ENCODE measurements at places on chromosomes 5 and 9. TPM values are rescaled to one million over a fixed set of nuclear protein-coding genes. Genes with fewer than 3 reads are reported as not detected.

GRCh38 chr5:124801551-124801950, 55.1 kb upstream of the ZNF608 start:
- DNase-seq: no peak

DNA sequence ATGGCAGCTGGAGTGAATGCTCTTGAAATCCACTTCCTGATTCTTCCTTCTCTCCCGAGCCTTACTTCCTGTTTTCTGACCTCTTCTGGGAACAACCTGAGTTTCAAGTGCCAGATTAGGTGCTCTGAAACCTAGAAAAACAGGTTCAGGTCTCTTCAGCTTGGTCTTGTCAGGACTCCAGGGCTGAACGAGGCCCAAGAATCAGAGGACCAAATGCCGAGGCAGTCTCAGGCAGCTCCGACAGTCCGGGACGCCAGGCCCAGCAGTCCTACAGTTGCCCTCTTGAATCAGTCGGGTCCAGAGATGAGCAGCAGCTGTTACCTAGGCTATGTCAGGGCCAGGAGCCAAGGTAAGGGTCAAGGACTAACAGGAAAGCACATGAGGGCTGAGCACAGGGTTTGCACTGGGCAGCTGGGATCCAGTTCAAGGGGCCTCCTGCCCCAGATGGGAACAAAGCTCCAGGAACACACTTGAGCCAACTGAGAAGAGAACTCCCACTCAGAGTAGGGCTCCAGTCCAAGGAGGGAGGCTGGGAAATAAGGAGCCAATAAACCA, 38.3 kb upstream of the ADRA1B start:
- no peak for DNase-seq

DNA sequence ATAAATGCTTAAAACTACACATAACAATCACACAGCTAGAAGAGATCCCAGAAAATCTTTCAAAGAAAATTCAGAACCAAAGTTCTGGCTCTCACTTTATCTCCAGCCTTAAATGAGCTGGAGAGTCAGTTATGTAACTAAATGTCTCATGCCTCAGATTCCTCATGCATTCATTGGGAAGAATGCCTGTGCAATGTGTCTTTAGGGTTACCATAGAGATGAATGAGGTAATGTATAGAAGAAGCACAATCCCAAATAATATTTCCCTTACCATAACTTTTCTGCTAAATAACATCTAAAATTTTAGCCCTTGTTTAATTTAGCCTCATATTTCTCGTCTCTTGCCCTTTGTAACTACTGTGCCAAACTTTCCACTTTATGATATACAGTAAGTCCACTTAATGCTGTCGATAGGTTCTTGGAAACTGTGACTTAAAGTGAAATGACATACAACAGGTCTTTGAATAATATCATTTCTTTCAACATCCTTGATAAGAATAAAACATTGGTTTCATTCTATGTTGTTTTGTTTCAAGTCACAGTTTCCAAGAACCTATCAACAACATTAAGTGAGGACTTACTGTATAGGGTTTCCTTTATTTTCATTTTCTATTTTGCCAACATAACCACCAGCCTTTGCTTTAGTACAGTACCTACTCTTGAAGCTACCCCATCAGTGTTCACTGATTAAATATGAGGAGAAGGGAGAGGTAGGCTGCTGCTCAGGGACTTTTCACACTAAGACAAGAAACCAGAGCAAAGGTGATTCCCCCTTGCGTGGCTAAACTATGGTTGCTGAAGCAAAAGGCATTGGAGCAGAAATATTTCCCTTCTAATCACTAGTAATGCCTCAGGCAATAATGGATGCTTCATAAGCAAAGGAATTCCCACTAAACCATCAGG, 295.7 kb upstream of the PTGER4 start:
- peak; percentile 87 for DNase-seq

GRCh38 chr5:56494300-56494731, 261.2 kb upstream of the ANKRD55 start:
- peak; percentile 65 for DNase-seq

PCDHGA8 gene
- 2.2 TPM for total RNA-seq

SEMA6A gene
- 0.36 TPM for total RNA-seq

DNA sequence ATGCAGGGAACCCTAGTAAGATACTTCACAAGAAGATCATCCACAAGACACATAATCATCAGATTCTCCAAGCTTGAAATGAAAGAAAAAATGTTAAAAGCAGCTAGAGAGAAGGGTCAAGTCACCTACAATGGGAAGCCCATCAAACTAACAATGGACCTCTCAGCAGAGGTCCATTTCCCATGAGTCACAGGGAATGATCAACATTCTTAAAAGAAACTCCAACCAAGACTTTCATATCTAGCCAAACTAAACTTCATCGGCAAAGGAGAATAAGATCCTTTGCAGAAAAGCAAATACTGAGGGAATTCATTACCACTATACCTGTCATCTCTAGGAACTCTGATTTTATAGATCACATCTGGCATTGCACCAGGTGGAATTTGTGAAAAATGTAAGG, 52.9 kb upstream of the SPATA31E1 start:
- DNase-seq: no peak

GRCh38 chr5:150408231-150408943, 4.3 kb downstream of the CD74 start:
- no peak for DNase-seq

- DNase-seq: no peak
These were observed 395.4 kb upstream of the WWC1 start for GRCh38 chr5:167895899-167896659.

- no peak for DNase-seq
These were observed 25.2 kb downstream of the GFI1B start for GRCh38 chr9:133003671-133004090.

EQTN gene
- total RNA-seq: not detected

Data from IMR-90 (cell line).